Activated CD8-positive, alpha-beta memory T cell treated with anti-CD3 and anti-CD28 coated beads, Interleukin-2, amount 10 ng/mL, durations not matched to agents 7 days and 5 days (primary cell): ENCODE measurements at places on chromosomes 12 and 14. TPM values are rescaled to one million over a fixed set of nuclear protein-coding genes. Genes with fewer than 3 reads are reported as not detected.
A peak's percentile ranks its signal among the peaks of the same experiment; 100 is the strongest.

DNA sequence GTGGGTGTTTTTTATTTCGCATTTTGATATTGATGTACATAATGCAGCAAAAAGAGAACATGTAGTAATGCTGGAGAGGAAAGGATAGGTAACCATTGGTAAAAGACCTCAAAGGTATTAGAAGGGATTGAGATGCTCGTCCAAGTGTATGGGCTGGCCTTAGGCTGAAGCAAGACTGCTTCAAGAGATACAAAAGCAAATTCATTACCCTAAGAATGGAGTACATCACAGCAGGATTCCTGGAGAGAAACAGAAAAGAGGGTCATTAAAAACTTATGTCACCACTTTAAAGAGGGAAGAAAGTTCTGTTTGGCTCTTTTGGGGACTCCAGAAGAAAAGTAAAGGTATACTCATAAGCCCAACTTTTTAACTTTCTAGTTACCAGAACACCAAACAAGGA, 420.5 kb downstream of the ZFP36L1 start:
- H3K4me1 ChIP-seq, result peaks cover 20% of the 10 kb centered on the region
- DNase-seq, result no peak
- H3K27ac ChIP-seq, result no peak overlapping the region
- no peaks in the 10 kb centered on the region for H3K27me3 ChIP-seq

- peaks cover 4% of the 10 kb centered on the region for H3K27me3 ChIP-seq
- H3K4me3 ChIP-seq, result no peak overlapping the region
- peaks cover under 1% of the 10 kb centered on the region for H3K4me1 ChIP-seq
- peaks cover 3% of the 10 kb centered on the region for H3K36me3 ChIP-seq
- no peak overlapping the region for H3K27ac ChIP-seq
These were observed 169.0 kb downstream of the ZFP36L1 start for GRCh38 chr14:68623826-68624225.

GRCh38 chr12:53501615-53502181, 615 bp downstream of the TARBP2 start:
- peaks cover 2% of the 10 kb centered on the region for H3K36me3 ChIP-seq
- no peak for DNase-seq
- peaks cover 35% of the 10 kb centered on the region for H3K4me1 ChIP-seq
- H3K27ac ChIP-seq, result peak overlapping the region; percentile 96
- peak overlapping the region; percentile 83 for H3K4me3 ChIP-seq
- no peaks in the 10 kb centered on the region for H3K27me3 ChIP-seq

GRCh38 chr12:132266370-132266769, 63.0 kb downstream of the GALNT9 start:
- no peaks in the 10 kb centered on the region for H3K4me1 ChIP-seq
- no peaks in the 10 kb centered on the region for H3K27me3 ChIP-seq
- no peak overlapping the region for H3K4me3 ChIP-seq
- DNase-seq, result no peak
- H3K27ac ChIP-seq, result no peak overlapping the region
- no peaks in the 10 kb centered on the region for H3K36me3 ChIP-seq

- peaks cover 3% of the 10 kb centered on the region for H3K27me3 ChIP-seq
- H3K36me3 ChIP-seq, result no peaks in the 10 kb centered on the region
- no peaks in the 10 kb centered on the region for H3K4me1 ChIP-seq
- no peak overlapping the region for H3K4me3 ChIP-seq
- DNase-seq, result no peak
These were observed 78.0 kb downstream of the SRGAP1 start for GRCh38 chr12:63922474-63922873.

DNA sequence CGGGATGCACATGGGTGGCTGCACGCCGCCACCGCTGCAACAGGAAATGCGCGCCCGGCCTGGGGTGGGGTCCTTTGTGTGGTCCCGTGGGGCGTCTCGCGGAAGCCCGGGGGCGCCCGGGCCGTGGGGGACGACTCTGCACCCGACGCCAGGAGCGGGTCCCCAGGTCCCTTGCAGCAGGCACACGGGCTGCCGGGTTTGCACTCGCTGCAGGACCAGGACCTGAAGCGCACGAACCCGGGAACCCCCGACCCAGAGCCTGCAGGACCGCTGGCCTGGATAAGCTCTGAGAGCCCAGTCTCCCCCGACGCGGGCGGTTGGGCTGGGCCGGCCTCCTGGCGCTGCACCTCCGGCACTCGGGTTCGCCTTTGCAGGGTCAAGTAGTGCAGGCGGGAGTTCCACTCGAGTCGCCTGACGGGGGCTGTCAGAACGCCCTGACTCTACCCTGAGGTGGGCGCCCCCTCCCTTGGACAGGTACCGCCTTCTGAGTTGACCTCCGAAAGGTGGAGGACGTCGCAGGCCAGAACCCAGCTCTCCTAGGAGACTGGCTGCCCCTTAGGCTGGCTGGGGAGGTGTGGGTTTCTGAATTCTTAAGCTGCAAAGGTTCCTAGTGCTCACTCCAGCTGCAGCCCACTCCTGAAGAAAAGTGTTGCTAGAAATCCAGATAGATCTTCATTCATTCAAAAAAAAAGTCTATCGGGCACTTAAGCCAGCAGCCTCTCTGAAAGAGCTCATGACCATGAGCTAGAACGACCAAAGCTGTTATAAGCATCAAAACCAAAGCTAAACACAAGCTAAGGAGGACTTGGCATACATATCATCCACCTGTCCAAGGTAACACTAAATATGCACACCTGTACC, 68.0 kb downstream of the RNF34 start:
- H3K27ac ChIP-seq, result no peak overlapping the region
- DNase-seq, result no peak
- peaks cover 17% of the 10 kb centered on the region for H3K4me1 ChIP-seq
- peak overlapping the region; percentile 42 for H3K4me3 ChIP-seq
- no peaks in the 10 kb centered on the region for H3K27me3 ChIP-seq
- H3K36me3 ChIP-seq, result peaks cover 6% of the 10 kb centered on the region

DNA sequence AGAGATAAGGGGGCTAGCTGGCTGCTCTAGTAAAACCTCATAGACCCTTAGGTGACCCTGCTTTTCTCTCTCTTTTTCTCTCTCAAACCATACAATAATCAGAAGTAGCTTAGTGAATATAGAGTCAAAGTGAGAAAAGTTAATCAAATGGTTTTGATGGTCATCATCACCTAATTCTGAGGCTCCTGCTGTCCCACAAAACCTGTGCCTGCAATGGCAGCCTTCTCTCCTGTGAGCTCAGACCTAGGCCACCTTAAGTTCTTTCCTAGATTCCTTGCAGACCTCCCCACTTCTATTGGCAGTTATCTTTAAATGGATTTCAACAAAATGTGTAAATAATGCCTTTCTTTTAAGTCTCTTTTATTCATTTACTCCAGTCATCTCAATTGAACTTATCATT, 1.5 kb upstream of the RPAP3 start:
- peak overlapping the region; percentile 67 for H3K27ac ChIP-seq
- H3K36me3 ChIP-seq, result peaks cover 19% of the 10 kb centered on the region
- H3K4me1 ChIP-seq, result peaks cover 53% of the 10 kb centered on the region

GRCh38 chr12:74412606-74413230, 124.9 kb upstream of the ATXN7L3B start:
- no peaks in the 10 kb centered on the region for H3K27me3 ChIP-seq
- H3K36me3 ChIP-seq, result no peaks in the 10 kb centered on the region
- no peak overlapping the region for H3K4me3 ChIP-seq
- no peak overlapping the region for H3K27ac ChIP-seq
- no peaks in the 10 kb centered on the region for H3K4me1 ChIP-seq

DNA sequence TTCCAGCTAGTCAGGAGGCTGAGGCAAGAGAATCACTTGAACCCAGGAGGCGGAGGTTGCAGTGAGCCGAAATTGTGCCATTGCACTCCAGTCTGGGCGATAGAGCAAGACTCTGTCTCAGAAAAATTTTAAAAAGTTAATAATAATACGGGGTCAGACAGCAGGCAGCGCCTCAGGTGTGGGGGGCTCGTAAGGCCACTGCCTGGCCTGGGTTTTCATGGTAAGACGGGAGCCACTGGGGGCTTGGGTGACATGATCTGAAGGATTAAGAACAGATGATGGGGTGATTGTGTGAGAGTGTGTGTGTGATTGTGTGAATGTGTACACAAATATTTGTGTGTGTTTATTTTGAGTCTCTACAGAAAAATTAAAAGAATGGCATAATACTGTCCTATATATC, 23.6 kb downstream of the BCL7A start:
- H3K27me3 ChIP-seq, result no peaks in the 10 kb centered on the region
- no peak overlapping the region for H3K4me3 ChIP-seq
- H3K4me1 ChIP-seq, result no peaks in the 10 kb centered on the region
- no peaks in the 10 kb centered on the region for H3K36me3 ChIP-seq
- no peak for DNase-seq

Gene AMIGO2
- 14.2 TPM for total RNA-seq

Gene JAG2
- 3.2 TPM for total RNA-seq

Gene PKP2
- total RNA-seq, result not detected

Gene C3AR1
- total RNA-seq, result 9.3 TPM

Gene BATF
- total RNA-seq, result 81.3 TPM
